Mesendoderm (in vitro differentiated cells): ENCODE measurements at places on chromosomes 6 and 20.
A peak's percentile ranks its signal among the peaks of the same experiment; 100 is the strongest.

DNA sequence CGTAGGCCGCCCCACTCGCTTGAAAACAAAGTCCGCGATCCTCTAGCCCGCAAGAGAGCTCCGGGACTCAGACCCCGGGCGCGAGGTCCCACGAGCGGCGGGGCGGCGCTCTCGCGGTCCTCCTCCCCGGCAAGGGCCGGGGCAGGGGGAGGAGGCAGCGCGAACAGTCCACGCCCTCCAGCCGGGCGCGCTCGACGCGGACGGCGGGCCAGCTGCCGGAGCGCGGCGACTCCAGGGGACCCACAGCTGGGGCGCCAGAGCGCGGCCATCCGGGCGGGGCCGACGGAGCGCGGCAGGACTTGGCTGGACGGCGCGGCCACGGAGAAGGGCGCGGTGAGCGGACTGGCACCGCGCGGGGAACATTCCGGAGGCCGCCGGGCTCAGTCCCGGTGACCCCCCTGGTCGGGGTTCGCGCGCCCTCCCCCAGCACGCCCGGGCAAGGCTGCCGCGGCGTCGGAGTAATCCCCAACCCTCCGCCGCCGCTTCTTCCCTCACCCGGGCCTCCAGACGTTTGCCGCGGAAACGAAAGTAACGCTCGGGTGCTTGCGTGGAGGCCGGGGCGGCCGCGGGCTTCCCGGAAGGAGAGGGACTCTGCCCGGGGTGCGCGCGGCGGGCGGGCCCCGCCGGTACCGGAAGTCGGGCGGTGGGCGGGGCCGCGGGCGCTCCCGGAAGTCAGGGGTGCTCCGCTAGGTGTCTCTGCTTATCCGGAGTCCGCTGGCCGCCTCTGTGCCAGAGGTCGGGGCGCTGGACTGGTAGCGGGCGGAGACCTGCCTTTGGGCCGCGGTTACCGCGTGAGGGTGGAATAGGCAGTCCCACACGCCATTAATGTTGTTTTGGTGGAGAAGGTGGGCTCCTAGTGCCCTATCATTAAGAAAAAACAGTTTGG lies at the start of gene RIPK1:
TSS of gene RIPK1 (plus strand) at position 166 of the 886 bp plus-strand sequence. CDS start 8,330 bp downstream, outside the sequence.
- DNase-seq = peak; percentile 90

DNA sequence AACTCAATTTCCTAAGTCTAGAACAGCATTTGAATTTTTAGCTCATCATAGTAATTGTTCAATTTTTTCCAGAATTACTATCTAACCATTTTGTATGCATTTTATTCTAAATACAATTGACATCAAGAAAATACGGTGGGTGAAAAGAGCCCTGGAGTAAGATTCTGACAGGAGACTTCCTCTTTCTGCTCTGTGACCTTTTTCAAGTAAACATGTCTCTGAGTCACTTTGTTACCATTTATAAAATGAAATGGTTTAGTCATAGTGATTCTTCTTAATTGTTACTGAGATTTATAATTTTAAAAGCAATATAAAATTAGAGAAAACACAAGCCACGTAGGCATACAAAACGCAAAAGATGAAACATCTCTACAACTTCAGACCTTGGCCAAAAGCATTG lies 80.2 kb downstream of the PLCB1 start:
- no peak for DNase-seq

DNA sequence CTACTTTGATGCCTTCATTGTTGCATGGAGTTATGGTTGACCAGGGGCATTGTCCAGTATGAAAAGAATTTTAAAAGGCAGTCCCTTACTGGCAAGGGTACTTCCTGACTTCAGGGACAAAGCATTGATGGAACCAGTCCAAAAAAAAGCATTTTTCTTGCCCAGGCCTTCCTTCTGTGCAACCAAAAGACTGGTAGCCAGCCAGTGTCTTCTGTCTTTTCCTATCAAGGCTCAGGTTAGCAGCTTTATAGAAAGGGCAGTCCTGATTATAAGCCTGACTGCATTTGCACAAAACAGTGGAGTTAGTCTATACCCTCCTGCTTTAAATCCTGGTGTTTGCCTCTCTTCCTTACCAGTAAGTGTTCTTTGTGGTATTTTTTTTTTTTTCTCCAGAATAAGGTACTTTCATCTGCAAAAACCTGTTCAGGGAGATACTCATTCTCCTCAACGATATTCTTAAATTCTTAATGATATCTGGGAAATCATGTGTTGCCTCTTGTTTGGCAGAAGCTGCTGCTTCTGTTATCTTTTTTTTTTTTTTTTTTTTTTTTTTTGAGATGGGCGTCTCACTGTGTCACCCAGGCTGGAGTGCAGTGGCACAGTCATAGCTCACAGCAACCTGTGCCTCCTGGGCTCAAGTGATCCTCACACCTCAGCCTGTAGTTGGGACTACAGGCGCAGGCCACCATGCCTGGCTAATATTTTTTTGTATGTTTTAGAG lies 33.9 kb downstream of the SCAF8 start:
- DNase-seq = no peak

DNA sequence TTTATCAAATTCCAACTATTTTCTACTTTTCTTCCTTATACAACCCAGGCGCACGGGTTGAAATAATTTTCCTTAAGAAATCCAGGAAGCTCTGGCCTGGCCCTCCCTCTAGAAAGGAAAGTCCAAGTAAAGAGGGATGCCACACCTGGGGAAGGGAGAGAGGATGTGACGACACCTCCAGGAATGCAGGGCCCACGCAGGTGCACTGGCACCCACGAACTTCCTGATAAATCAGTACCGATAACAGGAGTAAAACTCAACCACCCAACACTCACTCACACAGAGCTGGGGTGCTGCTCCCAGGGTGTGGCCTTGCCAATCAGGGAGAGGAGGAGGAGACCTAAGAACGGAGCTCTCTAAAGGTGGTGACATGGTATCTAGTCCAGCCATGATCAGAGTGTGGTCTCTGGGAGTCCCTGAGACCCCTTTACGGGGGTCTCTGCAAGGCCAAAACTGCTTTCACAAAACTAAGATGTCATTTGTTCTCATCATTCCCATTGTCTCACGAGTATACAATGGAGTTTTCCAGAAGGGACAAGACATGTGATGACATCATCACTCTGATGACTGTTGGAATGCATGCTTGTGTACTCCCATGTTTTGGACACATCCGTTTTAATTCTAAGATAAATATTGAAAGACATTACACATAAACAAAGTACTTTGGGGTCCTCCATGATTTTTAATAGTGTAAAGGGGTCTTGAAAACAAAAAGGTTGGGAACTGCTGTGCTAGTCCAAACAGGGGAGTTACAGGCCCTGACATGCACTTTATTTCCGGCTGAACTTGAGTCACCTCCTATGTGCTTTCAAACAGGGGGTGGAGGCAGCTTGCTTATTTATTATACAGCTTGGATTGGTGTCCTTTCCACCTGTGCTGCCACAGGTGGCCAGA lies 2.2 kb upstream of the PARD6B start:
- no peak for DNase-seq

DNA sequence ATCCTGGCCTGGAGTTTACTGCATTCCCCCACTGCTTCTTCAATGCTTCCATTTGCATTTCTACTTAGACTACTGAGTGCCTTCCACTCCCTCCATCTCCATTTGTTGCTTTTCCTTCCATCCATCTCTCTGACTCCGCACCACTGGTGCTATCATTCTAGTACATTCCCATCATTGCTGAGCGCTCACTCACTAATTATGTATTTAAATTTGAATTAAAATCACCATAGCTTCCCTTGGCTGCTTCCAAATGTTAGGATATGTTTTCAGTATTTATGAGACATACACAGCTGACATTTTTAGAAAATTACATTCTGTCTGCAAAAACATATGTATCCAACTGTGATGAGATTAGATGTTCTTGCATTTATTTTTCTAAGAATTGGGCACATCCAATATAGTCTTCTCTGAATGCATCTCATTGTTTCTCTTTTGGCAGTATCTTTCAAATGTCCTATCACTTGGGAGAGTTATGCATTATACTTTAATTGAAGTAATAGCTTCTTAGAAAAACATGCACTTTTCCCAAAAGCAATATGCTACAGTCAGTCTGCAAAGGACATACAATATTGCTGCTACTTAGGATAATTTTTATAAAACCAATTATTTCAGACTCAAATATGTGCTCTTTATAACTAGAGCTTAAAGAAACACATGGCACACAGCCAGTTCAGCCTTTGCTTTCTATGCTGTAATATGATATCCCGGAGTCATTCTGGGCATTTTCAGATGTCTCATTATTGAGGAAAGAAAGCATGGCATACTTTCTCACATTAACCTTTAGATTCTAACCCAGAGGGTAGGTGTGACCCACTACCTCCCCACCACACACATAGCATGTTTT lies 12.1 kb upstream of the COL21A1 start:
- peak; percentile 17 for DNase-seq

DNA sequence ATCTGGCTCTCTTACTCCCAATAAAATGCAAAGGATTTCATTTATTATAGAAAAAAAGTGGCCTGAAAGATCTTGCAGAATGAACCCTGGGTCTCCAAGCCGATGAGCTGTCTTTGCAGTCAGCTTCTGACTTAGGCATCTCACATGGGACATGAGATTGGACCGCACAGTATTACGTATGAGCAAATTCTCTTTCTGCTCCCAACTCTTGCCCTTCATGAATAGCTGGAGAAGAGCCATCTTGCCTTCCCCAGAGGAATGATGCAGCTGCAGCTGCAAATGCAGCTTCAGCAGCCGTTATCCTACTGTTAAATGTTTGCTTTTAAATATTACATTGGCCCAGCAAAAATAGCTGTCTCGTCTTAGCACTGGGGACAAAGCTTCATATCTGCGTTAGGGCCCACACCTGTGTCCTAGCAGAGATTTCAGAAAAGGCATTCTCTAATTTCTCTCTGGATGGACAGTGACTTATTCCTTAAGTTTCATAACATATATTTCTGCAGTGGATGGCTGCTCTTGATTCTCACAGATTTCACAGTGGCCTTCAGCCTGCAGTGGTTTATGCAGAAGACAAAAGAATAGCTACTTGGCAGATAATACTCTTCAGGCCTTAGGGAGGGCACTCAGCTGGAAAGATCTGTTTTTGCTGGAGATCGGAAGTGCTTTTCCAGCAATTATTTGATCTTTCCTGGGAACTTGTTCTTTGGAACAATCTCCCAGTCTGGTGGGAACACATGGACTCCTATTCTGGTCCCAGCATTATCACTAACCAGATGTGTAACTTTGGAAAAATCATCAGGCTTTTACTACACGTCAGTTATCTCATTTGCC lies 129.2 kb downstream of the FYN start:
- no peak for DNase-seq

GRCh38 chr6:16078064-16078463 lies 50.8 kb upstream of the MYLIP start:
- DNase-seq = no peak

DNA sequence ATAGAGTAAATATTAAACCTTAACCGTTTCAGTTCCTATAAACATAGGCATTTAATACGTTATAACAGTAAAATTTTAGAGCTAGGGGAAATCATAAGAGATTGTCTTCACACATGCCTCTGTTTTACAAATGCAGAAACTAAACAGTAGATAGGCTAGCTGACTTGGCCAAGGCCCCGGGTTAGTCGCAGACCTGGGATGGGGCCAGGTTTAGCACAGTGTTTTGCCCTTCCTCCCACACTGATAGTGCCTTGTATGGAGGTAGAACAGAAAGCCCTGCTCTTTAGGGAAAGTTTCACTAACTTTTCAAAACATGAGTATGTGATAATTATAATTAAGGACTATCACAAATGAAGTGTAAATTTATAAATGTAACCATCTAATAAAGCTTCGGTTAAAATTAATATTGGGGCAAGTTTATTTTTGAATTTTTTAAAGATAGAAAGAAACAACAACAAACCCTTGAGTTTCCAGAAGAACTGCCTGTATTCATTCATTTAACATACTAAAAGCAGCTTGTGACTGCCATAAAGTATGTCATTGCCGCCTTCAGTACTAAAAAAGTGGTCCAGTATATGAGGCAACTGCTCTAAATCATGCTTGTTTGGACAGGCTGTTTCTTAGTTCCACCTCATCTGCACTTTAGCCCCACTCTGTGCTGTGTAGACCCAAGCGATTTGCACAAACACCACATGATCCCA lies 62.5 kb upstream of the LOC128125822 start:
- no peak for DNase-seq

- no peak for DNase-seq
These were observed 452.8 kb upstream of the FLRT3 start for GRCh38 chr20:14790190-14790589.

GRCh38 chr20:44442298-44443070 lies 33.2 kb upstream of the TTPAL start:
- DNase-seq = no peak

- no peak for DNase-seq
These were observed 30.7 kb upstream of the MAP3K4 start for GRCh38 chr6:160960839-160961238.

- peak; percentile 64 for DNase-seq
These were observed 45.7 kb downstream of the MYLIP start for GRCh38 chr6:16174416-16175078.

DNA sequence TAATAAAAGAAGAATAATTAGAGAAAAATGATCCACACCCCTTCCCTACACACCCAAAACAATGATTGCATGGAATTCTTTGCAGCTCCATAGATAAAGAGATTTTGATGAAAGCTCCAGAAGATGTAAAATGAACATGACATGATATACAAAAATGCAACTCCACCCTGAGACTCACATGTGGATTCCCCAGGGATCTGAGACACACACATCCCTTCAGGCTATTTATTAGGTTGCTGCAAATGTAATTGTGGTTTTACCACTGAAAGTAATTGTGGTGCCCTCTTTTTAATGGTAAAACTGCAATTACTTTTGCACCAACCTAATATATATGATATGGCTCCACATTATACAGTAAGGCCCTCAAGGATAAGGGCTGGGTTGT lies 40.4 kb upstream of the TBC1D7 start:
- no peak for DNase-seq

- DNase-seq = no peak
These were observed 125.8 kb downstream of the VEGFA start for GRCh38 chr6:43895656-43896328.

DNA sequence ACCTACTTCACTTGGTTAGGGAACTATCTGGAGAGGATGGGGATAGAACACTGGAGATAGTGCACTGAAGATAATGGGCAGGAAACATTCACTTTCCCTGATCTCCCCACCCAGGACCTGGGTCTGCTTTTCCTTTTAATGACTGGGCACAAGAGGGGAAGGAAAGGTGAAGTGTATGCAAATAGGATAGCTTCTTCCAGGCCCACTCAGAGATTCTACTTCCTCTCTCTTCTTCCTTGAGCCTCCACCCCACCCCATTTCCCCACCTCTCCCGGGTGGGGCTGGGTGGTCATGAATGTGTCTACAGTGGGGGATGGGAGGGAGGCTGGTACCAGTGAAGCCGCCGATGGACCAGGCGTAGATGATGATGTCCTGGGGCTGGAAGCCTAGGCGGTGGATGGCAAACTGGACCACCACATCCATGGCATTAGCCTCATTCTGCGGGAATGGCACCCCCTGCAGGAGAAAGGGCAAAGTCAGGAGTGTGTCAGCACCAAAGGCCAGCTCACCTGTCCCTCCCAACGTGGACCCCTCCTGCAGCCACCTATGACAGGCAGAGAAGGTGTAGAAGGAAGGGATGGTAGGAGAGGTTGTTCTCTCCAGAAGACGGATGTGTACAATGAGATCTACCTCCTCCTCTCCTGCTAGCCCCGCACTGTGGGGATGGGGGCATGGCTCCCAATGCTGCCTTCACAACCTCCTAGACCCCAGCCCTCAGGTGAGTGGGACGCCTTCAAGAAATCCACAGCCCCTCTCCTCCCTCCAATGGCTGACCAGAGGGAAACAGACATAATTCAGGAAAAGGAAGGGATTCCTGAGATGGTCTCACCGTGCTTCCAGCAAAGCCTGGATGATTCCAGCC lies 8.6 kb upstream of the LY6G5C start:
- DNase-seq = peak; percentile 41

- DNase-seq = no peak
These were observed 11.5 kb downstream of the NAPB start for GRCh38 chr20:23409800-23410199.

- DNase-seq = no peak
These were observed 1.4 kb downstream of the ZNF512B start for GRCh38 chr20:63968136-63968927.
